Central memory CD4-positive, alpha-beta T cell (primary cell): ENCODE measurements at places on chromosomes 4 and X.

DNA sequence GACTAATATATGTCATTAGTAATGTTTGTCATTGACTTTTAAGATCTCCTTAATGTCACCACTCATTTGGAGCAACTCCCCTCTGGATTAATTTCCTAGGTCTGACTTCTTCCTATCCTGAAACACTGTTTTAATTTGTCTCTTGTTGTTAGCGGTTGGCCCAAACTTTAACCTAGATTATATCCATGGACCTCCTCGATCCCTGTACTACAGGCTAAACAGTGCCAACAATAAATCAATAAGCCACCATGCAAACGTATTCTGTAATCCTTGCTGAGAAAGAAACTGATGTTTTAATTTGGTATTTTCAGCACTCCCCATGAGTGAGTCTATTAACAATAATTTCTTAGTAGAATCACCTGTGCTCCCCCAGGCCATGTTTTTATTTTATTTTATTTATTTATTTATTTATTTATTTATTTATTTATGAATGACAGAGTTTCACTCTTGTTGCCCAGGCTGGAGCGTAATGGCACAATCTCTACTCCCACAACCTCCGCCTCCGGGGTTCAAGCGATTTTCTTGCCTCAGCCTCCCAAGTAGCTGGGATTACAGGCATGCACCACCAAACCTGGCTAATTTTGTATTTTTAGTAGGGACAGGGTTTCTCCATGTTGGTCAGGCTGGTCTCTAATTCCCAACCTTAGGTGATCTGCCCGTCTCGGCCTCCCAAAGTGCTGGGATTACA lies 204.1 kb downstream of the IL15 start:
- no peak for DNase-seq

DNA sequence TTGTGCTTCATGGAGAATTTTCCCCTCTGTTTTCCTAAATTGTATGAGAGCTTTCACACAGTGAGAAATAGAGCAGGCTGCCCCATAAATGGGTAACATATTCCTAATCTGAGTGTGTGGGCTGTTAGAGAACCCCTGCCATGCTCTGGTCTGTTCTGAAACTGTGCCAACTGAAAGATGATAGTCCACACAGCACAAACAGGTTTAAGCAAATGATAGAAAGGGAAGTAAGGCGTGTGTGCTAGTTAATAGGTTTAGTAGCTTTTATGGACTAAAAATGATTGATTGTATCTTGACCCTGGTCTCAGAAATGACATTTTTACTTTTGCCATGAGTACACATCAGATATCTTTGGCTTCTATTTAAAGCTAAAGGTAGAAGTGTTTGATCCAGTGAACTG lies 106.2 kb downstream of the PRRG1 start:
- DNase-seq, result no peak

GRCh38 chrX:47745416-47745815 lies 86.4 kb upstream of the UXT start:
- no peak for DNase-seq

GRCh38 chrX:136768469-136769084 lies 12.2 kb downstream of the ARHGEF6 start:
- DNase-seq, result no peak

DNA sequence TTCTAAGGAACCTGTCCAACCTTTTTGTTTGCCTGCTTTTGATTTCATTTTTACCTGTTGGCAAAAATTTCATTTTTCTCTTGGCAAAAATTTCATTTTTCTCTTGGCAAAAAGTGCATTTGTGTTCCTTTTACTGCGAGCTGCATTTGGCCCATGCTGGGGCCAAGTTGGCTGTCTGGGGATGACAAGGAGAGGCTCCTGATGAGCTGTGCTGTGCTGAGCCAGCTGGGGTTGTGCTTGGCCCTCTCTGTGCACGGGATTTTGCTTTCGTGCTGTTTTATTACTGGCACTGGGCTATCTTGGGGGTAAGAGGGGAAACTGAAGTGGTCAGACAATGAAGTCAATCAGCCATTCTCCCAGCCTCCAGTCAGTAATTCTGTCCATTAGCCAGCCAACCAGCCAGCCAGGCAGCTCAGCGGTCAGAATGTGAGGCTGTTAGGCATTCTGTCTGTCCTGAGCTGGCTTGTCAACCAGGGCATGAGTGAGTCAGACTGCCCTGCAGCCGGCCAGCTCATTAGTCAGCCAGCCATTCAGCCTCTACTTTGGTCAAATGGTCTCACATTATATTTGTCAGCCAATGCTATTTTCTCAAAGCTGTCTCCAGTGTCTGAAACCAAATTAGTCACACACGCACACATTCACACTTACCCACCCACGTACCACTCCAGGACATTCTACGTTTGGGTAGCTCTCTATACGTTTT lies 56.9 kb upstream of the PRPS1 start:
- no peak for DNase-seq

DNA sequence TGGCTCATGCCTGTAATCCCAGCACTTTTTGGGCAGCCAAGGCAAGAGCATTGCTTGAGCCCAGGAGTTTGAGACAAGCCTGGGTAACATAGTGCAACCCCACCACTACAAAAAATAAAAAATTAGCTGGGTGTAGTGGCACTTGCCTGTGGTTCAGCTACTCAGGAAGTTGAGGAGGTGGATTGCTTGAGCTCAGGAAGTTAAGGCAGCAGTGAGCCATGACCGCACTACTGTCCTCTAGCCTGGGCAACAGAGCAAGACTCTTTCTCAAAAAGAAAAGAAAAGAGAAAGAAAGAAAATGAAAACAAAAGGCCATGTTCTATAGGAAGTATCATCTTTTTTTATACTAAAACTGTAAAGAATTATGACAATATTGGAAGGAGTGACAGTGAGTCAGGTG lies 38.5 kb downstream of the NEK1 start:
- no peak for DNase-seq

- no peak for DNase-seq
These were observed 527.4 kb downstream of the C4orf33 start for GRCh38 chr4:129623233-129623875.
